Astrocyte (in vitro differentiated cells and primary cell): ENCODE measurements at places on chromosomes 1 and 21. TPM values are rescaled to one million over a fixed set of nuclear protein-coding genes. Genes with fewer than 3 reads are reported as not detected.

DNA sequence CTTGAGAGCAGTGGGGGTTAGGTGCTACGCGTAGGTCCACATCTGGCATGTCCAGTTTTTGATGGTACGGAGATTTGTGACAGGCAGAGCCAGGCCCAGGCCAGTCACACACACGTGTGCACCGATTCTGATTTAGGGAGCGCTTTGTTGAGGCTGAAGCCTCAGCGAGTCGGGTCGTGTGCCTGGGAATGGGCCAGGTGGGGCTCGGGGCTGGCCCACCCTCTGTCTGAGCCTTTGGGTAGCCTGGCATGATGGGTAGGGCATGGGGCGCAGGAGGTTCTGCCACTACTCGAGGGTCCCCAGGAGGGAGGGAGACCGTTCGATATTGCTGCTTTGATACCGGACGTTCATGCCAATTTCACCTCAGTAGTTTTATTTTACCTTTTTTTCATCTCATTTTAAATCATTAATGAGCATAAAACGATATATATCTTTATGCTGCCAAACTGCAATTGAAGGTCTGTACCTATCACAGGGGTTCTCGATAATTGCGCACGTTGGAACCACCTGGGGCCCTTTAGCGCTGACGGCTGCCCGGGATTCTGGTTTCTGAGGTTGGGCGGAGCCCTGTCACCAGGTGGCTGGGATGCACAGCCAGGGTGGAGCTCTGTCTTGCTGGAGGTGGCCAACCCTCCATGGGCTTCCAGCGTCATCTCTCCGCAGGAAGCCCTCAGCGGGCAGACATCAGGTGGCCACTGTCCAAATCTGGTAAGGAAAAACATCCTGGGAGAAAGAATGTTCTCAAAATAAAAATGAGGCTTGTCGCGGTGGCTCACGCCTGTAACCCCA is 71.9 kb downstream of the SCCPDH start:
- DNase-seq: no peak

DNA sequence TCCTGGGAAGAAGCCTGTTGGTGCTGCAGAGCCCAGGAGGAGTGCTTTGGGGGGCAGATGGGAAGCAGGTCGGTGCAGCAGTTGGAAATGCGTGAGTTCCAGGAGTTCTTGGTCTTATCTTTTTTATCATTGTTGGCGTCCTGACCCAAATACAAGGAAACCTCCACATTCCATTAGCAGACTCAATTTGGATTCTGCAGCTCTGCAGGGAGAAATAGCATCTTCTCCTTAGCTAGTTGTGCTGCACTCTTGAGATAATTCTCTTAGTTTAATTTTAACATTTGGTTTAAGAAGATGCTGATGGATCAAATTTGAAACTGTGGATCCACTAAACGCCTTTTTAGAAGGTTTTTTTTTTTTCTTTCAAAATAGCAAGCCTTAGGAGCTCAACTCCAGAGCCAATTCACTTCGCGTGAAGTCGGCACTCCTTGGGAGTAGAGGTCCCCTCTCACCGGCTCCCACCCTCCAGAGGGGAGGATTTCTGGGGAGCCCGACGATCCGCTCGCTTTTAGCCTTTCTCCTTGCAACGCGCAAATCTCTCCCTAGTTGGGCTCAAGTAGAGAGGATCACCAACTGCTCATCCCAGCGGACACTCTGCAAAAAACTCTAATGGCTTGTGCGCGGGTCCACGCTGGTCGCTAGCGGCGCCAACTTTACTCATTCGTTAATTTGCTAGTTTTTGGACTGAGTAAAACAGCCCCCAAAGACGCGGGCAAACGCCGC is 1.3 kb downstream of the PLD5 start:
- DNase-seq: no peak

- peak; percentile 81 for DNase-seq
Measured at GRCh38 chr1:223429313-223429731, 36.1 kb downstream of the CCDC185 start.

DNA sequence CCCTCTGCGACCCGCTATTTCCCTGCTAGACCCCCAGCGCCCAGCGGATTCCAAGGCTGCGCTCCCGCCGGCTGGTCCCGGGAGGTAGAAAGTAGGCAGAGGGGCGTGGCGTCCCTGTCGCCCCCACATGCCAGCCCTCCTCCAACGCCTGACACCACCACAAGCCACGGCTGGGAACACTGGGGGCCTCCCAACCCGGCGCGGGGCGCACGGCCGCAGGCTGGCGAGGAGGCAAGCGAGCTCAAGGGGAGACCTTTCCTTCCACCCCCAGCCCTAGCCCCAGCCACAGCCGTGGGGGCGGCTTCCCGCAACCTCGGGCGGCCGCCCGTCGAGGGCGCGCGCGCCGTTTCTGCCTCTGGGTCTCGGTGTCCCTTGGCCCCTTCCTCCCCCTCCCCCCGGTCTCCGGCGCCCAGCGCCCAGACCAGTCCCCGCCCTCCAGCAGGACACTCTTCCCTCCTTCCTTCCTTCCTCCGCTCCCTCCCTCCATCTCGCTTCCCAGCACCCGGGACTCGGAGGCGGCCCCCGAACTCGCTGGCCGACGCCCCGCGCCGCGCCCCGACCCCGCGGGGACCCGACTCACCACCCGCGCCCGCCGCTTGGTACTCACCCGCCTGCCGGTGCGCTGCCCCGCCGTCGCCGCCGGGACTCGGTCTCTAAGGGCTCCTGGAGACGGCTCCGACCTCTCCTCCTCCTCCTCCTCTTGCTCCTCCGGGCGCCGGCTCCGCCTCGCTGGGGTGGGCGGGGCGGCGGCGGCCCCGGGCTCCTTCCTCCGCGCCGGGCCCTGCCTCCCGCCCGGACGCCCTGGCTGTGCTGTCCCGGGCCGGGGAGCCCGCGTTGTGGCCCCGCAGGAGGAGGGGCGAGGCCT is at the start of gene GNG12:
Gene GNG12 (minus strand): TSS at position 731 of the 865 bp plus-strand sequence. CDS start 125,781 bp downstream, outside the sequence.
- DNase-seq: peak; percentile 62

GRCh38 chr1:242890192-242890741 is 364.8 kb downstream of the CEP170 start:
- no peak for DNase-seq

GRCh38 chr1:210786546-210786945 is 347.4 kb downstream of the KCNH1 start:
- DNase-seq: no peak

- no peak for DNase-seq
Measured at GRCh38 chr1:7608628-7609305, 162.3 kb upstream of the VAMP3 start.

- DNase-seq: no peak
Measured at GRCh38 chr1:53166366-53166765, 23.9 kb upstream of the SLC1A7 start.

DNA sequence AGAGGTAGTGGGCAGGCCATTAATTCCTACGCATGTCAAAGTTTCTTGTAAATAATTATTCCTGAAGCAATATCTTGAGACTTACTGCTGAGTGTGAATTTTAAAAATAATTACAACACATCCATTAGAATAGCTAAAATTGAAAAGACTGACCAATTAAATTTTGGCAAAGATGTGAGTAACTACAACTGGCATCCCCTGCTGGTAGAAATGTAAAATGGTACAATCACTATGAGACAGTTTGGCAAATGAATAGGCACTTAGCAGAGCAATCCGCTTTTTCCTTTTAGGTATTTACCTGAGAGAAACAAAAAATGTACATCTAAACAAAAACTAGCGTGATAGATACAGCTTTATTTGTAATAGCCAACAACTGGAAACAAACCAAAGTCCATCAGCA is 798.9 kb downstream of the BRINP3 start:
- DNase-seq: no peak

DNA sequence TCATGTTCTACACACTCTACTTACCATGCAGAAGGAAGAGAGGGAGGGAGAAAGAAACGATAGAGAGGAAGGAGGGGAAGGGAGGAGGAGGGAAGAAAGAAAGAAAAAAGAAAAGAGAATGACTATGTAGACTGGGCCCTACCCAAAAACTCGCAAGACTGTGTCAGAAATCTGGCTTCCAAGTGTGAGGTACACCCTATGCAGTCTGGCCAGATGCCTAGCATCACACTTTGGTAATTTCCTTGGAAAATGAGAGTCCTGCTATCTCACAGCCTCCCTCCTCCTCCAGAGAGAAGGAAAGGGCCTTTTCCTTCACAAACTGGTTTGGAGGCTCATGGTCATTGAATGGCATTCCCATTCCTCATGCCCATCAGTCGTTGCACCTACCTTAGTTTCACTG is 86.4 kb upstream of the LRRC8D start:
- DNase-seq: no peak

DNA sequence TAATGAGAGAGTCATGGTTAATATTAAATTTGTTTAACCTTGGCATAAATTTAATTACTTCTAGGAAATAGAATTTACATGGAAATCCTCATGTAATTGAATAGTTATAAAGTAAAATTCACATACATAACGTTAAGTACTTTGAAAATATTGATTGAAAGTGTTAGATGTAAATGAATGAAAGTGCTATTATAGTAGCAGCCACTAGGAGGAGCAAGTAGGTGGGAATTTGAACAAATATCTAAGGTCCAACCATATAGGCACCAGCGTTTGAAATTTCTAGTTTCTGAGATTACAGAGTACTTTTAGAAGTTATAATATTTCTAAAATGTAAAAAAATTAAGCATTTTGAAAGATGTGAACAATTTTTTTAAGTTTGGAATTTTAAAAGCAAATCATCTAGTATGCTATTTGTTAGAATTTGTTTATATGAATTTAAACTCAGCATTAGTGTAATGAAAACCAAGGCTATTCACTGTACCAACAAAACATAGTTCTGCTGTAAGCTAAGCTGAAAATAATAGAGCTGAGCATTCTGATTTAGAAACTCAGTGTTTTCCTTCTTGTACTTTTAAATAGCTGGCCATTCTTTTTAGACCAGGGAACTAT is 3.3 kb downstream of the B3GALT2 start:
- DNase-seq: peak; percentile 20

GRCh38 chr1:29823561-29823960 is 587.2 kb downstream of the PTPRU start:
- DNase-seq: no peak

DNA sequence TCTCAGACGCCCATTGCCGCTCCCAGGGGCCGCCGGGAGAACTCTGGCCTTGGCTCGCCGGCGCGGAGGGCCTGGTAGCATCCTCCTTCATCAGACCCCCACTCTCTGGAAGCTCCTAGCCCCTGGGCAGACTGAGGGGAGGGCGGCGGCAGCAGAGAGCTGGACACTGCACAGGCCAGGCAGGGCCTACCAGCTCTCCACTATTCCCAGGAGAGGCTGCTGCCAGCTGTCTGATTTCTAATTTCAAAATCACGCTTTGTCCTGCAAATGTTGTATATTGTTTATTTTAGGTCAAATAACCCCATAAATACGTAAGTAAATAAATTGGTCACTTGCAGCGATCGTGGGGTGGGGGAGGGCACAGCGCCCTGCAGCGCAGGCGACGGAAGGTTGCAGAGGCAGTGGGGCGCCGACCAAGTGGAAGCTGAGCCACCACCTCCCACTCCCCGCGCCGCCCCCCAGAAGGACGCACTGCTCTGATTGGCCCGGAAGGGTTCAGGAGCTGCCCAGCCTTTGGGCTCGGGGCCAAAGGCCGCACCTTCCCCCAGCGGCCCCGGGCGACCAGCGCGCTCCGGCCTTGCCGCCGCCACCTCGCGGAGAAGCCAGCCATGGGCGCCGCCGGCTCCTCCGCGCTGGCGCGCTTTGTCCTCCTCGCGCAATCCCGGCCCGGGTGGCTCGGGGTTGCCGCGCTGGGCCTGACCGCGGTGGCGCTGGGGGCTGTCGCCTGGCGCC is at the start of gene MTARC1:
Gene MTARC1 (plus strand): TSS at position 577 of the 732 bp plus-strand sequence. CDS start 32 bp downstream, at position 609.
- DNase-seq: peak; percentile 35

Gene PDC
- not detected in 2 replicates for total RNA-seq

Gene KCTD3
- total RNA-seq: 24.2 and 25.2 TPM in 2 replicates

Gene SELL
- total RNA-seq: 0.54 and 1.5 TPM in 2 replicates

Gene OR2T2
- total RNA-seq: not detected in 2 replicates

Gene PCSK9
- total RNA-seq: 0.53 and 1.4 TPM in 2 replicates

Gene PLXNA2
- 16.3 and 17.7 TPM in 2 replicates for total RNA-seq
